Activated T-cell treated with anti-CD3 and anti-CD28 coated beads for 24 hours (primary cell): ENCODE measurements at places on chromosomes 6 and 20.

- no peak for DNase-seq
These were observed 98.6 kb upstream of the CLDN20 start for GRCh38 chr6:155165029-155165710.

DNA sequence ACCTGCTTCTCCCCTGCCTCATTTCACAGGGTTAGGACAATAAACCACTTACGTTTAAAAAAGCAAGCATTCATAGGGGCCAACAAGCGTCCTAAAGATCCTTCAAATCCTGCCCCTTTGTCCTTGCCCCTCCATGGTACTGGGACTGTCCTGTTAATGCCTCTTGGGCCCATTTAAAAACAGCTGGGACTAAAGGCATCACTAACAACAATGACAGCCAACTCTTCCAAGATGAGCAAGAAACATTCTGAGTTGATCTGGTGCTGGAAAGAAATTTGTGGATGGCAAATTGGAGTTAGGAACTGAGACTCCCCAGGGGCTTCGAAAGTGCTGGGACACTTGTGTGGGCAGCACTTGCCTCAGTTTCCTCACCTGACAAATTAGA, 93.4 kb downstream of the ZMYND8 start:
- no peak for DNase-seq

GRCh38 chr6:7938562-7939183, 28.1 kb upstream of the TXNDC5 start:
- DNase-seq = no peak

DNA sequence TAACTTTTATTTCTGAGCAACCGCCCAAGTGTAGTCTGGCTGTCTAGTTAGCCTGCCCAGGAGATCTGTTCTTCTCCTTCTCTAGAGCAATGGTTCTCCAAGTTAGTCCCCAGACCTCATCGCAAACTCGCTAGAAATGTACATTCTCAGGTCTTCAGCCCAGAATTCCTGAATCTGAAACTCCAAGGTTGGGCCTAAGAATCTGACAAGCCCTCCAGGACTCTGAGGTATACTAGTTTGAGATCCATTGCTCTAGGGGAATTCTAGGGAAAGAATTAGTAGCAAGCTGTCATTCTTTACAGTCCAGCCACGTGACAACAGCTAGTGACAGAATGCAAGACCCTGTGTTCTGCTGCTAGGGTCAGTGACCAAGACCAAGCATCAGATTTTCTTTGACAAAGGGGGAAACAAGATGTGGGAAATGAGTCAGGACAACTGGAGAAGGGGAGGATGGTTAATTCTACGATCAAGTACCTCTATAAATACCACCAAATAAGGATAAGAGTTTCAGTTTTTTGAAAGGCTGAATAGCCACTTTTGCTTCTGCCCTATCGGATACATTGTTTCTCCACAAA, 5.8 kb downstream of the UBE2V1 start:
- DNase-seq = no peak

DNA sequence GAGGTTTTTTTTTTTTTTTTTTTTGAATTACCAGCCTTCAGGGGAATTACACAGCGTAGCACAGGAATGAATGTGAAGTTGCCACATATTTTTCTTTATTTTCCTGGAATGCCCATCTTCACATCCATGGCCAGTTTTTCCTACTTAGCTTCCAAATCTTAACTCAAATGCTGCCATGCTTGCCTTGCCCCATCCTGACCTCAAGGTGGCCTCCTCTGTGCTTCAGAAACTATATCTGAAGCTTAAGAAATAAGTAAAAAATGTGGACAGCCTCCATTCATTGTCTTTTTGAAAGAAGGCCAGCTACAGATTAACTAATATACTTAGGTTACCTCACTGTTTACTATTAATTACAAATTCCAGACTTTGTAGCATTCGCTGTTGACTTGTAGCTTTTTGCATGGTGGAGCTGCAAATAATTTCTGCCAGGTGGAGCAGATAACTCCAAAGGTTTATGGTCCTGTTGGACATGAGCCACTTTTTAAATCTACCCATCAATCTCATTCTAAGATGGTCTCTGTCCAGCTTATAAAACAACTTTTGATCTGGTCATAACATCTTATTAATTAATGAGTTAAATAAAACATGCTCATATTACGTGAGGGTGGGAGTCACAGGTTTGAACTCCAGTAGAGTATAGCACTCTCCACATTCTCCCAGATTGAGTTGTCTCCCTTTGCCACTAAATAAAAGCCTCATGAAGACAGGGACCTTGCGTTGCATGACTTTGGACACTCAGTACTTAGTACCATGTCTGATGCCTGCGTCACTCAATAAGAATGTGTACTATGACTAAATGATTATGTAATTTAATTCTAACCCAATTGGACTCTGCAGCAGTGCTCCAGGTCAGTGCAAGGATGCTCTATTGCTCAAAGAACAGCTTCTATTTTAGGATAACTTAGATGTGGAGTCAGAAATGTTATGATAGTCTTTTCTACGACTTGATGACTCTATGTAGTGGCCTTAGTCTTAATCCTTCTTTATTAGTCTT, 678.6 kb upstream of the CITED2 start:
- DNase-seq = no peak

- no peak for DNase-seq
These were observed 2.8 kb downstream of the AHCY start for GRCh38 chr20:34300256-34300806.

- no peak for DNase-seq
These were observed 268.4 kb downstream of the SMOC2 start for GRCh38 chr6:168709390-168709789.

DNA sequence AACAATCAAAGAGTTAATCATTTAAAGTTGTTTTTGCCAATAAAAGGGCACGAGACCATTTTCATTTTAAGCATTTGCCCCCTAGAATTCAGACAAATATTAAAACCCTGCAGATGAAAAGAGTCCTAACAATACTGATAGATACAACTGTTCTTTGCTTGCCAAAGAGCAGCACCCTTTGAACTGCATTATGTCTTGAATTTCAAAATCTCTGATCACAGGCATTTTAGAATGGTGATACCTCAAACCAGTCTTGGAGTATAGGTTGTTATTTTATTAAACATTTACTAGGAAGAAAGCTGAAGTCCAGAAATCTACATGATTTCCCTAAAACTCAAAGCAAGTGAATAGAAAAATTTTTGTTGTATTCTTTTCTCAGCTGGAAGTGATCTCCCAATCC, 108.7 kb downstream of the KIF13A start:
- DNase-seq = no peak

DNA sequence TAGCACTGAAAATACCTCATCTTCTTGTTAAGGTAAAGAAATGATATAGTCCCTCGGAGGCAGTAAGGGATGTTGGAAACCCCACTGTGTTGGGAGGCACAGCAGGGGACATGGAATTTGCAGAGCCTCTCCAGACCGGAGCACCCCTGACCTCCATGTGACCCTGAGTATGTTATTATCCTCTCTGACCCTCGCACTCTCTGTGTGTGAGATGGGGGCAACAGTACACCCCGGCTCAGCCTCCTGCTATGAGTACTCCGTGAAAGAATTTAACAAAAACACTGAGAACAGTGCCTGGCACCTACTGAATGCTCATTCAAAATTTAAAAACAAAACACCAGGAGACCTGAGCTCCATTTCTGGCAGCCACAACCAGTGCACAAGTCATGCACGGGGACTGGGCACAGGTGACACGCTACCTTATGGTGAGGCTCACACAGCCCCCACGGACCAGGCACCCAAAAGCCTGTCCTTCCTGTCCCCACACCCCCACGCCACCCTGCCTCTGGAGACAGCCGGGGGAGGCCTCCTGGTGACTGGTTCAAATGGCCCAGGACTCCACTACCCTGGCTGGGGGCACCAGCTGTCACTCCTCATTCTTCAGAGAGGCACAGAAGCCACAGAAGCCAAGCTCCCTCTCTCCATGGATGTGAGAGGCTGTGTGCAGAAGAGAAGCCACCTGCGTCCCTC, 6.1 kb downstream of the NINL start:
- DNase-seq = no peak
